ENCODE measurements at places on chromosomes 5 and 9.

DNA sequence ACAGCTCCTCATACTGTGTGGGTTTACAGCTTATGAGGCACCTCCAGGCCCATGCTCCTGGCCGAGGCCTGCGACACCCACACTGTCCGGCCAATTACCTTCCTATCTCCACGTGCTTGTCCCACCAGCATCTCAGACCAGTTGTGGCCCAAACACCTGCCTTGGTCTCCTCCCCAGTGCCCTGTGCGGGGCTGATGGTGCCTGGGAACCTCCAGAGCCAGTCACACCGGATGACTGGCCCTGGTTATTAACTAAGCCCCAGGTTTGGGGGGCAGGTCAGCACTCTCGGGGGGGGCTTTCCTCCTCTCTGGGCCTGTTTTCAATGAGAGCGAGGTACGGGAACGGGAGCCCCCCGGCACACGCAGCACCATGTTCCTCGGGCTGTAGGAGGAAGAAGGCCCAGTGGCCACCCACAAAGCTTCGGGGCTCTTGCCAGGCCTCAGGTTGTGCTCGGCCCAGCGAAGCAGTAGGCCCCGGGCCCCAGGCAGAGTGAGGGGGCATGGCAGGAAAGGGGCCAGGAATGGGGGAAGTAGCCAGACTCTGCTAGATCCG lies 76.0 kb upstream of the PHYKPL start:
- H3K4me1 ChIP-seq = no peaks in the 10 kb centered on the region
- H3K27ac ChIP-seq = no peak overlapping the region
- no peaks in the 10 kb centered on the region for H3K36me3 ChIP-seq
- H3K4me3 ChIP-seq = no peak overlapping the region
- no peaks in the 10 kb centered on the region for H3K27me3 ChIP-seq

DNA sequence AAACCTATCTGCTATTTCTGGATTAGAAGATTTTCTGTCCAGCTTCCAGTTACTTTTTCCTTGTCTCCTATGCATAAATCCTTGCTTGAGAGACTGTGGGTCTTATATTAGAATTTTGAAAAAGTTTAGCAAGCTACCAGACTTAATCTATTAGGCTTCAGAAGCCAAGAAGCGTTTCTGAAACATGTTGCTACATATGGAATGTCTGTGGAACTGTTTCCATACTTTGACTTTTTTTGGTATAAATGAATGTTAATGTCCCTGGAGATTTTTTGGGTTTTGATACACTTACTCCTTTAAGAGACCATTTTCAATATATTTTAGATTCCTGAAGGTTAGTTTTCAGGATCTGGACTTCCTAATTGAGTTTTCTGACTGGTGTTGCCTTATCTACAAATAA lies 191.4 kb upstream of the SGCD start:
- no peaks in the 10 kb centered on the region for H3K27me3 ChIP-seq
- no peaks in the 10 kb centered on the region for H3K4me1 ChIP-seq
- no peaks in the 10 kb centered on the region for H3K36me3 ChIP-seq
- H3K27ac ChIP-seq = no peak overlapping the region
- H3K4me3 ChIP-seq = no peak overlapping the region

DNA sequence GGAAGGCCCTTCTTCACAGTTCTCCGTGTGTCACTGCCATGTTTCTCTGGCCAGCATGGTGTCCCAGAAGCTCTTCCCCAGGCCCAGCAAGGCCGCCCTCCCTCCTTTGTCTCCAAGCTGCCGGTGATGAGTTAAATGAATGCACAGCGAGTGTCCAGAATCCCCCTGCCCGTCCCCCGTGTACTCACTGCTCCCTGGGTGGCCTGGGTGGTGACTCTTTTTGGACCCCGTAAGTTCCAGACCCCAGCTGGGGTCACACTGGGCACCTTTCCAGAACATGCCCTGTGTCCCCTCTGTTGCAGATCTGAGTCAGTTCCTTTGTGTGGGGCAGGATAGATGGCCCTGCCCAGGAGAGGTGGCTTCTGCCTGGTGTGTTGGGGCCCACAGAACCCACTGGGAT lies 95.0 kb downstream of the MRPL36 start:
- peaks cover 16% of the 10 kb centered on the region for H3K27me3 ChIP-seq
- DNase-seq = no peak
- no peak overlapping the region for H3K4me3 ChIP-seq
- no peak overlapping the region for H3K27ac ChIP-seq
- H3K36me3 ChIP-seq = no peaks in the 10 kb centered on the region
- peaks cover 7% of the 10 kb centered on the region for H3K4me1 ChIP-seq

GRCh38 chr9:126470241-126470993 lies 143.3 kb upstream of the LMX1B start:
- peak overlapping the region; percentile 95 for H3K27ac ChIP-seq
- peak; percentile 11 for DNase-seq
- H3K4me1 ChIP-seq = peaks cover 82% of the 10 kb centered on the region
- H3K4me3 ChIP-seq = peak overlapping the region; percentile 59
- peaks cover 29% of the 10 kb centered on the region for H3K27me3 ChIP-seq

DNA sequence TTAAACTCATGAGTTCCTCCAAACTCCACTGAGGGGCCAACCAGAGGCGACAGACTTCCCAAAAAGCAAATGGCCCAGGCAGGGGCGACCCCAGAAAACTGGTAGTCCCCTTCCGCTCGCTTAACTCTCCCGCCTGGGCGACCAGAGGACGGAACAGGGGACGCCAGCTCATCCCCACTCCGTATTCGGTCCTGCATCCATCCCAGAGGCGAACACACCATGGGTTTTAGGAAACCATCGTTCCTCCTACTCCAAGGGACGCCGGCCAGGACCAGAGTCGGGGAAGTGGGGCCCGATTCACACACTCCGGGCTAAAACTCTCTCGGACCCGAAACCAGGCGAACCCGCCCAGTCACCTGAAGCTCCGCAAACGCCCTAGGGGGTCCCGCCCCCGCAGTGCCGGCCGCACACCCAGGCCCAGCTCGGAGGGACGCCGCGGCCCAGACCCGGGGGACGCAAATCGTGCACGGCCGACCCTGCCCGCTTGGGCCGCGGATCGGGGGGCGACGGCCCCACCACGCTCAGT lies 478 bp downstream of the TEX10 start:
- peak; percentile 30 for DNase-seq
- no peaks in the 10 kb centered on the region for H3K27me3 ChIP-seq
- peaks cover 14% of the 10 kb centered on the region for H3K36me3 ChIP-seq
- peak overlapping the region; percentile 89 for H3K4me3 ChIP-seq
- peak overlapping the region; percentile 92 for H3K27ac ChIP-seq

GRCh38 chr9:81676395-81676794 lies 13.0 kb downstream of the TLE1 start:
- H3K4me1 ChIP-seq = no peaks in the 10 kb centered on the region
- DNase-seq = no peak
- H3K36me3 ChIP-seq = no peaks in the 10 kb centered on the region
- H3K4me3 ChIP-seq = no peak overlapping the region

DNA sequence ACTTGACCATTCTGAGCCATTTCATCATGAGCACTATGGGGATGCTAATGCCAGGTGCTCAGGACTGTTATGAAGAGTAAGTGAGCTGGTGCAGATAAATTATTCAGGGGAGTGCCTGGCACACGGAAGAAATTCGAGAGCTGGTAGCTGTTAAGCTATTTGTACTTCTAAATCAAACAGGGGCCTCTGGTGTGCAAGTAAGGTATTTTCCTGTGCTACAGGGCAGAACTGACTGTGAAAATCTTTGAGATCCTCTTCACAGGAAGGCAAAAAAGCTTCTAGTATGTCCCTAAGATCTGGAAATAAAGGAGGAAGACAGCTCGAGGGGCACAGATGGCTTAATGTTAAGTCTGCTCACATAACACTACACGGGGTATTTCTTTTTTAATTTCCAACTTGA lies 106.3 kb upstream of the SPOCK1 start:
- no peak overlapping the region for H3K27ac ChIP-seq
- H3K4me1 ChIP-seq = no peaks in the 10 kb centered on the region
- peaks cover 37% of the 10 kb centered on the region for H3K27me3 ChIP-seq
- H3K36me3 ChIP-seq = no peaks in the 10 kb centered on the region

- DNase-seq = peak; percentile 23
- no peaks in the 10 kb centered on the region for H3K36me3 ChIP-seq
- H3K27me3 ChIP-seq = no peaks in the 10 kb centered on the region
- peak overlapping the region; percentile 82 for H3K27ac ChIP-seq
- peaks cover 18% of the 10 kb centered on the region for H3K4me1 ChIP-seq
Observed at GRCh38 chr9:133955821-133956411, 36.2 kb downstream of the VAV2 start.

GRCh38 chr5:154513669-154514084 lies 35.6 kb upstream of the HAND1 start:
- peaks cover 5% of the 10 kb centered on the region for H3K4me1 ChIP-seq
- H3K4me3 ChIP-seq = no peak overlapping the region
- H3K27me3 ChIP-seq = peaks cover 10% of the 10 kb centered on the region
- H3K27ac ChIP-seq = no peak overlapping the region
- no peaks in the 10 kb centered on the region for H3K36me3 ChIP-seq

DNA sequence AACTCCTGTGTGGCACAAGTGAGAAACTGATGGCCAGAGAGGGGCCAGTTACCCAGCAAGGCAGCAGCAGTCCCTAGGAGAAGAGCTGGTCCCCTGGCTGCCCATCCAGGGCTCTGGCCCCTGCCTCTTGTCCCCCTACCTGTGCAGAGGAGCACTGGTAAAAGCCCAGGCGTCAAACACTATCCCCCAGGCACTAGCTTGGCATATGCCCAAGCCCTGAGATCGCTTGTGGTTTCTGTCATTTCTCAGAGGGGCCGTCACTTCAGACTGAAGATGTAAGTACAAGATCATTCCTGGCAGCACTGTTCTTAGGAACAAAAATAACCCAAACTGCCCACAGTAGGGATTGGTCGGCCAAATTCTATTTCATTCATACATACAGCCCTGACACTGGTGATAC lies 53.9 kb downstream of the COL15A1 start:
- peaks cover 14% of the 10 kb centered on the region for H3K27me3 ChIP-seq
- H3K36me3 ChIP-seq = no peaks in the 10 kb centered on the region
- no peak for DNase-seq
- H3K4me3 ChIP-seq = no peak overlapping the region
- no peak overlapping the region for H3K27ac ChIP-seq

GRCh38 chr9:17422994-17423680 lies 155.7 kb upstream of the SH3GL2 start:
- no peaks in the 10 kb centered on the region for H3K4me1 ChIP-seq
- no peak overlapping the region for H3K27ac ChIP-seq
- no peak overlapping the region for H3K4me3 ChIP-seq
- no peak for DNase-seq

- H3K27ac ChIP-seq = no peak overlapping the region
- no peak overlapping the region for H3K4me3 ChIP-seq
- no peaks in the 10 kb centered on the region for H3K36me3 ChIP-seq
- no peak for DNase-seq
Observed at GRCh38 chr5:58281189-58281588, 178.7 kb downstream of the PLK2 start.

DNA sequence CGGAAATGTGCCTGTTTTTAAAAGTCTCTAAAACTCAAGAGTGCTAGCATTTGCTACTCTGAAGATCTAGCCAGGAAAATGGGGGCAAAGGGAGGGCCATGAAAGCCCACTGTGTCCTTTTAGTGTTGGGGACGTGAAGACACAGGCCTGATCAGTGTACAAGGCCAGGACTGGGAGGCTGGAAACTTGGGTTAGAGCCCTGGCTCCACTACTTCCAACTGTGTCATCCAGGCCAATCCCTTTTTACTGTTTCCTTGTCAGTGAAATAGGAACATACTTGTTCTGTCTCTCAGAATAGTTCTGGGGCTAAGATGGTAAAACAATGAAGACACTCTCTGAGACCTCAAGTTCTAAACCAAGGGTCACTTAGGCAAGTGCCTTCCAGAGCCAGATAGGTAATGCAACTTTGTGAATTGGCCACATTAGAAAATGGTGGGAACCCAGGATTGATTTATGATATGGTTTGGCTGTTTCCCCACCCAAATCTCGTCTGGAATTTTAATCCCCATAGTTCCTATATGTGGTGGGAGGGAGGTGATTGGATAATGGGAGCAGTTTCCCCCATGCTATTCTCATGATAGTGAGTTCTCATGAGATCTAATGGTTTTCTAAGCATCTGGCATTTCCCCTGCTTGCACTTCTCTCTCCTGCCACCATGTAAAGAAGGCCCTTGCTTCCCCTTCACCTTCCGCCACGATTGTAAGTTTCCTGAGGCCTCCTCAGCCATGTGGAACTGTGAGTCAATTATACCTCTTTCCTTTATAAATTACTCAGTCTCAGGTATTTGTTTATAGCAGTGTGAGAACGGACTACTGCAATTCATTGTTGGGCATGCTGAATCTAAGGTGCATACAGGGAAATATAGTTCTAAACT lies 30.4 kb upstream of the B4GALT1 start:
- H3K4me1 ChIP-seq = peaks cover 9% of the 10 kb centered on the region
- no peaks in the 10 kb centered on the region for H3K36me3 ChIP-seq
- no peak overlapping the region for H3K4me3 ChIP-seq
- no peak overlapping the region for H3K27ac ChIP-seq
- peaks cover 5% of the 10 kb centered on the region for H3K27me3 ChIP-seq

DNA sequence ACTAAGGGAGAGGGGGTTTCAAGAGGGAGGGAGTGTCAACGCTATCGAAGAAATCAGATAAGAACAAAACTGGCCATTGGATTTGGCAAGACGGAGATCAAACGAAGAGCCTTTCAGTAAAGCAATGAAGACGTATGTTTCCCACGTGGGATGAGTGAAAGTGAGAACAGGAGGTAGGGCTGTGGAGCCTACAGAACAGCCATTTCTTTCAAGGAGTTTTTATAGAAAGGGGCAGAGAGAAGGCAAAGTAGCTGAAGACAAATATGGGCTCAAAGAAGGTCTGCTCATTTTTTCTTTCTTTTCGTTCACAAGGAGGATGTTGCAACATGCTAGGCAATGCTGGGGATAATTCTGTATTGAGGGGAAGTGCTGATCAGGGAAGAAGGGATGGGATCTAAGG lies 98.3 kb downstream of the SUSD1 start:
- peaks cover 9% of the 10 kb centered on the region for H3K36me3 ChIP-seq
- no peak overlapping the region for H3K4me3 ChIP-seq
- no peaks in the 10 kb centered on the region for H3K27me3 ChIP-seq
- H3K4me1 ChIP-seq = peaks cover 29% of the 10 kb centered on the region

DNA sequence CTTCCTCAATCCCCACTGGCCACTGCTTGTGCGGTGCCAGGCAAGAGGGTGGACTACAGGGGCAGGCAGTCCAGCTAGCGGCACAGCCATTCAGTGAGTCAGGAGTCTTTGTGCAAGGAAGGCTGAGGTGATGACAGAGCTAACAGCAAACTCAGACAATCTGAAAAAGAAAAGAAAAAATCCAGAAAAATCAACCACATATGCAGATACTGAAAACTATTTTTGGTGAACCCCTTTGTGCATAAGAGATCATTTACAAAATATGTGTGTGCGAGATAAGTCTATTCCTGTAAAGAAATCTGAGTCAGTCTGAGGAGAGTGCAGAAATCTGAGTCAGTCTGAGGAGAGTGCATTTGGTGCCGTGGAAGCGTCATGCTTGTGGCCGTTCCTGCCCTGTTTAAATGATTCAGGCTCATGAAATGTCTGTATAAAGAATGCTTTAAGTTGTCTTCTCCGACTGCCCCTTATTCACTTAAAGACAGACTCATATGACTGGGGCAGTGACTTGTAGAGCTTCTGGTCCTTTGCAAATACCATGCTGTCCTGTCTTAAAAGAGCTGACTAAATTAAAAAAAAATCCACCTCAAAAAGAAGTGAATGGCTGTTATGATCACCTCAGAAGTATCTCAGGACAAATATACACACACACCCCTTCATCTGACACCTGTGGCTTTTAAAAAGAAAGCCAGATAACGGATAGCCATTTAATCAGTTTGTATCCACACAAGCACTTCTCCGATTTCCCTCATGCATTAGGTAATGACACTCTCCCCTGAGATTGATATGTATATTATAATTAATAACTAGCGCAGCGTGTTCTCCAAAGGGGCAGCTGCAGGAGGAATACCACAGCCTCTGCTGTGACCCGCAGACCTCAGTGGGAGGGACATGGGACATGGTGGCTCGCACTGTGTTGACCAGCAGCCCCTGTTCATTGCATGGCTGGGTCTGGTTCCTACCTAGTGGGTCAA lies 47.3 kb downstream of the TRIO start:
- H3K36me3 ChIP-seq = no peaks in the 10 kb centered on the region
- no peak overlapping the region for H3K4me3 ChIP-seq

Data from activated CD4-positive, alpha-beta T cell treated with anti-CD3 and anti-CD28 coated beads, Interleukin-2, amount 10 ng/mL, durations not matched to agents 7 days and 5 days (primary cell).